ENCODE measurements at places on chromosomes 3 and 15.

- no peak for DNase-seq
These were observed 23.0 kb upstream of the GOLGA6C start for GRCh38 chr15:75235051-75235673.

GRCh38 chr15:45594835-45595530 lies 7.8 kb downstream of the BLOC1S6 start:
- DNase-seq: no peak

- DNase-seq: no peak
These were observed 54.3 kb upstream of the SNRPA1 start for GRCh38 chr15:101349047-101349951.

DNA sequence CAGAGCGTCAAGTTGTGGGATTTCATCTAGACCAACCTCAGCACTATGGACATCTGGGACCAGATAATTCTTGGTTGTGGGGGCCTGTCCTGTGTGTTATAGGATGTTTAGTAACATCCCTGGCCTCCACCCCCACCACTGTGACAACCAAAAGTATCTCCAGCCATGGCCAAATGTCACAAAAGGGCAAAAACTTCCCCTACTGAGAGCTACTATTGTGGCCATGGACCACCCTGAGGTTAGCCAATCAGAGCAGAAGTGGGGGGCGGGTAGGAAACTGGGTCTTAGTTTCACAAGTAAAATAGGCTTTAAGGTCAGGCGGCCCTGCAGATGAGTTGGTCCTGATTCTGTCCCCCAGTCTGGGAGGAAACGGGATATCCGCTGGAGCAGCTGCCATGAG lies 25.4 kb downstream of the KIF7 start:
- no peak for DNase-seq

DNA sequence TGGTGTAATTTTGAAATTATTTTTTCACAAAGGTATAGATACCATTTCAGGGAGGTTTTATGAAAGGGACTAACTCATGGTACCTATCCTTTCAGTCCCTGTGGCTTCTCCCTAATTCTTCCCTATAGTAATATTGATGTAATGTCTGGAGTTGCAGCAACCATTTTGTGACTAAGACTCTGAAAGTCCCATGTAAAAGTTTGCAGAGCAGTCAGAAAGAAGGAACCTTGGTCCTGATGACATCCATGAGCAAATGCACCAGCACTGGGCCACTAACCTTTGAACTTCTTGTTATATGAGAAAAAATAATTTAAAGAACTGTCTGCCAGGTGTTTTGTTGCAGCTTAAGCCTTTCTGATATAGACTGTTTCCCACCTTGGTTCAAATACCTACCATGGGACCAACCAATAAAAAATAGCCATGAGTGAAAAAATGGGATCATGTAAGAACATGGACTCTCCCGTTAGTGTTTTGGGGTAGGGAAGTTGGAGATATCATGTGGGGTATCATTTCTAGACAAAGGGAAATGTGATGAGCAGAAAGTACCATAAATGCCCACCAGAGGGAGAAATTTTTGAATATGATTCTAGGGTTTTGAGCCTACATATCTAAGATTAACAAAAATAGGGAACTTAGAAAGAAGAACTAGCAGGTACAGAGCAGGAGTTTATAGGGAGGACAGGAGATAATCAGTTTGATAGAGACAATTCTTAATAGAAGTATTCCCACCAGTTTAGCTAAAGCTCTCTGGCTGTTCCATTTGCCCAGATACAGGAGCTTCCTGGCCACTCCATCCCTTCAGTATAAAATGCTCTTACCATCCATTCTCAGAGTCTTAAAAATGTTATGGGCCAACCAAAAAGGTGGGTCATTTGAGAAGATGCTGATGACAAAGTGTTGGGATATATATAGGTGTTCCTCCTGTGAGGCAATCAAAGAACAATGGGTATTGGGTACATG lies 3.4 kb upstream of the CPOX start:
- no peak for DNase-seq

DNA sequence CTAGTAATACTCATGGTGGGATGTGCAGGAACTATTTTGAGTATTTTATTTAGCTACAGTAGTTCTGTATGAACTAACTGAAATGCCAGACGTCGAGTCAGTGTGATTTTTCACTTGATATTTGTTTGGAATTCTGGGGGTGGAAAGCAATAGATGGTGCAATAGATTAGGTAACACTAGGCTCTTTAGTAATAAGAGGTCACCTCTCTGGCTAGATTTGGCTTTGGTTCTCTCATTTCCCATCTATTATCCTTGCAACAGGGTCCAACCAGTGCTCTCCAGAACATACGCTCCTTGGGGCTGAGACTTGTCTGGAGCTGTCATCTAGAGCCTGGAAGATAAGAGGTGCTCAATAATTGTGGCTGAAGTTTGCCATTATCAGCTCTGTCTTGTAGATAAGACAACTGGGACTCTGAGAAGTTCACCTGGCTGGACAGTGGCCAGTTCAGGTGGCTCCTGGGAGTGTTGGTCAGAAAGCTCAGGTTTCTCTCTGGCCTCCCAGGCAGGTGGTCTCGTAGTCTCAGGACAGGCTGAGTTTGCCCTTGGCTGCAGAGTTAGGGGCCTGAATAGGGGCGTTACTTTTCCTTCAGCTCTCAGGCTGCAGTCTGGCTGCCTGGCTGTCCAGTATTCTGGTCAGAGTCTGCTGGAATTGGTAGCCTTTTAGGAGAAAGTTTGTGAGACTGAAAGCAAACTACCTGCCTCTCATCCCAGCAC lies 277.5 kb upstream of the RGMA start:
- DNase-seq: no peak

GRCh38 chr3:30524357-30525040 lies 81.9 kb upstream of the TGFBR2 start:
- no peak for DNase-seq

- no peak for DNase-seq
These were observed 180.6 kb downstream of the FOXP1 start for GRCh38 chr3:71402911-71403310.

- no peak for DNase-seq
These were observed 362.4 kb upstream of the ZNF385D start for GRCh38 chr3:22113453-22113852.

DNA sequence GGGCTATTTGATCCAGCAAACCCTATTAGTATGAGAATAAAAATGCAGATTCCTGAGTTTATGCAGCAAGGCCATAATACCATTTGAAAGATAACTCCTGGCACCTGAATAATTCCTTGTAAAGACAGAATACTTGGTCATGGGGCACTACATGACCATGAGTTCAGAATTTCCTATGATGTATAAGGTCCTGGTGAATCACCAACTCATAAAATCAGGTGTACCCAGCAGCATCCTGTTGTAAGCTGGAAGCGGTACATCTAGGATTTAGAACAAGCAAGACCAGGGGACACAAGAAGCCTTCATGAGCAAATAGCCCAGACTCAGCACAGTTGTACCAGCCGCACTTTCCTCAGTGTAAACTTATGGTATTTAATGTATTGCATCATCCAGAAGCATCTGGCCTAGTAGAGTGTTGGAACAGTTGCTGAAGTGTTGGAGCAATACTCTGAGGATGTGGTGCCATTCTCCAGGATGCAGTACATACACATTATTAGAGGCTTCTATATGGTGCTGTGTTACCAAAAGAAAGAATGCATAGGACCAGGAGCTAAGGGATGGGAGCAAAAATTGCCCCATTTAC lies 233.4 kb downstream of the SQOR start:
- DNase-seq: no peak

DNA sequence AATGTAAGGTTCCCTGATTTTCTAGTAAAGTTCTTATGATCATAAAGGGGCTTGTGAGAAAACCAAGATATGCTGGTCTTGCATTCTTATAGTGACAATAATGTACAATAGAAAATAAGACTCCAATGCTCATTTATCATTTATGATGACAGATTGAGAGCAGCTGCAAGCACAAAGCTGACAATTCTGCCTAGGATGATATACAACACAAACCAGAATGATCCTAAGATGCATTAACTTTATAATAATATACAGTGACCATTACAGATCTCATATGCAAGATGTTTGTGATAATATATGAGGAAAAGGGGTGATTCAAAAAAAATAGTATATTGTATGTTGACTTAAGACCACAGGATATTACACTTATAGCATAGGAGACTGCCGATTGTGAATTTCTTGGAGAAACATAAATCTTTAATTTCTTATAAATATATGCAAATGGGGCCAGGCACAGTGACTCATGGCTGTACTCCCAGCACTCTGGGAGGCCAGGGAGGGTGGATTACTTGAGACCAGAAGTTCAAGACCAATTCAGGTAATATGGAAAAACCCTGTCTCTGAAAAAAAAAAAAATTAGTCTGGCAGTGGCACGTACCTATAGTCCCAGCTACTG lies 387.0 kb downstream of the ZBBX start:
- no peak for DNase-seq

DNA sequence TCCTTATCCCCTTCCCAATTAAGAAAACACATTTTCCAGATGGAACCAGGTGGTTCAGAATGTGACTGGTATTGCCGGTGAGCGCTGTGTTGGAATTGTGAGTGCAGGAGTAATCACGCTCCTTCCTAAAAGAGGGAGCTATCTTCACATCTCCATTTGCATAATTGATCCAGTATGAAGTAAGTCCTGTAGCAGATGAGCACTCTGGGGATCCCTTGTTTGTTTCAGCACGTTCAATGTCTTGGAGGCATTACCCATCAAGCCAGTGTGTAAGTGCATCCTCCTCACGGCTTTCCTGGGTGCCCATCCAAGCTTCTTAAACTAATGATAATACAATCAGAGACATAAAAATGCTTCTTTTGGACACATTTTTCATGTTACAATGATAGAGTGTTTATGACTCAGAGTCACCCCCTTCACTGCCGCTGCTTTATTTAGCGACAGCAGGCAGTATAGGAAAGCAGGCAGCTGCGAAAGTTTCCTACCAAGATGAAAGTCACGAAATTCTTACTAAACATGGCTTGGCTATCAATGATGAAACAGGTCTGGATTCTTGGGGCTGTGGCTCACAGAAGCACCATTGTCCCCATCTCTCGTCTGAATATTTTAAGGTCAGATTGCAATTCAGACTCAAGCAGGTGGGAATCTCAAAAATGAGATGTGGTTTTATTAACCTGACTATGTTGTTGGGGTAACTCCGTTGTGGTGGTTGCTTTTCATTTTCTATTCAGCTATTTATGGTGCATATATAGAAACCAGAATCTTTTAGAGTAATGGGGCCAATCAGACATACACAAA lies 346.3 kb upstream of the MDFIC2 start:
- no peak for DNase-seq

DNA sequence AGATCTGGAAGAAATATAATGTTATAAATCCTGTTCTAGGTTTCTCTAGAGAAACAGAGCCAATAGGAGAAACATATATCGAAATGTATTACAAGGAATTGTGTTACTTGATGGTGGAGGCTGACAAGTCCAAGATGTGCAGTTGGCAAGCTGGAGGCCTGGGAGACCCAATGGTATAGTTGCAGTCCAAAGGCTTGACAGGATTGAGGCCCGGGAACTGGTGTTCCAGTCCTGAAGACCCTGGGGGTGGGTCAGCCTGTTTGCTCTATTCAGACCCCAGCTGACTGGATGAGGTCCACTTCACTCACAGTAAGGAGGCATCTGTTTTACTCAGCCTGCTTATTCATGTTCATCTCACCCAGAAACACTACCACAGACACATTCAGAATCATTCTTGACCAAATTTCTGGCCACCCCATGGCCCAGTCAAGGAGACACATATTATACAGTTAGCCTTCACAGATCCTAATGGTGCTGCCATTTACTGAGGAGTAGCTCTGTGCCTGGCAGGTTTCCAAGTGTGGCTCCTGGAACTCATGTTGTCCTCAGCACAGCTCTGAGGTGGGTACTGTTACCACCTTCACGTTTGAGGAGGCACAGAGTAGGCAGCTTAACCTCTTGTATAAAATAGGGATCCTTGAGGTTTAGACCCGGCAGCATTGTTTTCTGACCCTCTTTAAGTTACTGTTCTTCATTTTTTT lies 3.7 kb downstream of the TRAK1 start:
- DNase-seq: no peak

DNA sequence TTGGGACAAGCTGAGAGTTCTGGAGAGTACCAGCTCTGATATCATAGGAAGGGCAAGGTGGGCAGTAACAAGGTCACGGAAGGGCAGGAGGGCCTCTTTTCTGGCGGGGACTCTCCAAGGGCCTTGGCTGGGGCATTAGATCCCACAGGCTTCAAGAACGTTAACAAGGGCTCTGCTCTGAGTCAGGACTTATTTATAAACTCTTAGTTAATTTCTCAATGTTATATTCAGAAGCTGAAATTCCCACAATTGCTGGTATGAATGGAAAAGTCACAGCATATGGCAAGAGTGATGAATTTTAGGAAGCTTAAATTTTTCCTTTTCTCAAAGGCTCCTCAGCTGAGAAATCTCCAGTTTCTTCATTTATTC lies 320.2 kb upstream of the TBC1D5 start:
- DNase-seq: no peak

DNA sequence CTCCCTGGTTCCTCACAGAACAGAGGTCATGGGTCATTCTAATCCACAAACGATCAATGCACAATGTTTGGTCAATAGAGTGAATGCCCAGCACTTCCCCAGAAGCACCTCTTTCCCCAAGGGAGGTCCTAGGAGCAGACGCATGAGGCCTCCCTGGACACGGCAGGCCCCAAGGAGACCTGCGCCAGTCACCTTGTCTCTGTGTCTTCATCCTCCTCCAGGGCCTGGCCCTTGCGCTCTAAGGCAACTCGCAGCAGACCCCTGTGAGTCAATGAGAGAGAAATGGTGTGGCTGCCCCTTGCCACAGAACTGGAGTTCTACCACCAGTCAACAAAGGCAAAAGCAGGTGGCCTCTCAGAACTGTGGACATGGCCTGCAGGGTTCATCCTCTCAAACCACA lies 18.1 kb downstream of the ALS2CL start:
- DNase-seq: no peak

DNA sequence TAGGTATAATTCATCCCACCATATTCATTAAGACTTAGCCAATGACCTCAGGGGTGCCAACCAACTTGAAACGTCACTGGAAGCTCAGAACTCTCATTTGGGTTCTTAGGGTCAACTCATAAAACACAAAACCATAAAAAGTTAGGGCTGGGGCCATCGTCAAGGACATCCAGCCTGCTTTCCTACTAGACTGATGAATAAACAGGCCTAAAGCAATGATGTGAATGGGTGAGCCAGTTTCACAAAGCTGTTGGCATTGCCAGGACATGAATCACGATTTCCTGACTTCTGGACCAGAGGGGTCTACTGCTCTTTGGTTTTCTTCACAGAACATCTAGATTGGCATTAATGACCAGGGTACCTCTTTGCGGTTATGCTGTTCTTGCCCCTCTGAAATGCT lies 64.7 kb downstream of the EOMES start:
- DNase-seq: no peak

DNA sequence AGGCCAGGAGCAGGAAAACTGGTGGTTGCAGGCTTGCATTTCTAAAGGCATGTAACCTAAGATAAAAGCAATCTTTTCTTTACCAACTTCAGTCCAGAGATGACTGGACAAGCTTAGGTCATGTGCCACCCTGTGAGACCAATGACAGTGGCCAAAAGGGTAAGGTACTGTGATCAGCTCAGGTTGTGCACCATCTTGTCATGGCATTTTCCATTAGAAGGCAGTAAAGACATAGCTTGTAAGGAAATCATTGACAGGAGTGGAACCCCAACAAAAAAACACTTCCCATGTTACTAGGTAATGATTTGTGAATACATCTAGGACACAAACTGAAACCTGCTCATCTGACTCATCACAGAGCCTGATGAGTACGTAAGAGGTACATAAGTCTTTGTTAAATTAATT lies 35.2 kb downstream of the SSR3 start:
- no peak for DNase-seq

GRCh38 chr3:173988909-173989308 lies 591.4 kb downstream of the NLGN1 start:
- DNase-seq: no peak
